ENCODE measurements at places on chromosomes 2 and 18.
A peak's percentile ranks its signal among the peaks of the same experiment; 100 is the strongest.

DNA sequence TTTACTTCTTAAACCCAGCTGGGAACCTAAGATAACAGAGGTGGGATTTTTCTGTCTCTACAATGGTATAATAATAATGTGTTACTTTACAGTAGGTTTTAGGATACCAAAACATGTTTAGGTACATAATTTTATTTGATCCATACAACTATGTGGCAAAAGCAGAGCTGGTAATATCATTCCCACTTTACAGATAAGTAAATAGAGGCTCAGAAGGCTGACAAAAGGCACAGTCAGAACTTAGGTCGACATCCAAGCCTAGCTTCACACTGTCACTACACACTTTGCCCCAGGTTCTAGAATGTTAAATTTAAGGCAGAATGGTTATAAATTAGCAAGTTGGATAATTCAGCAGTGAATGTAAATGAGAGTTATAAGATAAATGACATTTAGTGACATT is 189.6 kb upstream of the PARD3B start:
- no peak for DNase-seq

GRCh38 chr2:194087089-194087958 is 1569.7 kb upstream of the SLC39A10 start:
- no peak for DNase-seq

DNA sequence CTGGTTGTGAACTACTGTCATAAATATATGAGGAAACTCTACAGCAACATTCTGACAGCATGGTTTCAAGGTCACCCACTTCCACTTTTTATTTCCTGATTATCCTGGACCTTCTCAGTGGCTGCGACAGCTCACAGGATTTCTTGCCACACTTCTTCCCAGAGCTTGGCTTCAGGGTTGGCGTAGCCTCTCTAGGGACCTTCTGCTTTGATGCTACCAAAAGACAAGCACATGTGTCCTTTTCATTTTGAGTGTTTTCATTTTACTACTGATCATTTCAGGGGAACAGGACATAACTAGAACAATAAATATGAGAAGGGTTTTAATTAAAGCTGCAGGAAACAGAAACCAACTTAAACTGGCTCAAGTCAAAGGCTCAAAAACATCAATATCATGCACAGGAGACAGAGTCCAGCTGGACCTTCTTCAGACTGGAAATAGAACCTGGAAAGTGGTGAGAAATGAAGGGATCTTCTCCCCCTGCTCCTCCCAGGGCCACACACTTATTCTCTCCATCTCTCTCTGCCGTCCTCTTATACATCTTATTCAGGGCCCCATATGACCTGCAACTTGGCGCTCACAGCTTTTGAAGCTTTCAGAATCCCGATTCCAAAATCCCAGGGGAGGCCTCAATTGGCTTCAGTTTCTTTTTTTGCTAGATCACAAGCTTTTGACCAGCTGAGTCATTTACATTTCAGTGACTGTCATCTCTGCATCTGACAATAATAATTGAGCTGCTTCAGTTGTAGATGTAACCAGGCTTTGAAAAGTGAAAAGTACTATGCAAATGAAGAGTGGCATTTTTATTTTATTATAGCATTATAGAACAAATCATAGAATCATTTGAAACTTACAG is 9.7 kb downstream of the VIT start:
- peak; percentile 29 for DNase-seq

- DNase-seq: no peak
These were observed 59.7 kb upstream of the TMEFF2 start for GRCh38 chr2:192254444-192254843.

DNA sequence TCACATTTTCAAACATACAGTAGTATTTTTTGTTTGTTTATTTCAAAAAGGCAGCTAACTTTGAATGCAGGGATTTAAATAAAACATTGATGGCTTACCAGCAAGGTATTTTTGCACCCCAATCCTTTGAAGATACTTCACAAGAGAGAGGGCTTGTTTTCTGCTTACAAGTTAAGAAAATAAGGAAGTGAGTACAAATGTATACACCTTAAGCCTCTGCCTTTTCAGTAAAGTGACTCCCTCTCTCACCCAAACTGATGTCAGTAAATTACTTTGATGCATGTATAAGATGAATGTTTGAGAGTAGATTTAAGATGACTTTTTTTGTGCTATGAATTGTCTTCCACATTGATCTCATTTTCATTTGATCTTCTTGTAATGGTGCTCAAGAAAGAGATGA is 820.0 kb downstream of the CPS1 start:
- no peak for DNase-seq

- DNase-seq: no peak
These were observed 21.4 kb upstream of the MYO3B start for GRCh38 chr2:170156592-170156991.

GRCh38 chr2:127454595-127455565 is 36.7 kb downstream of the PROC start:
- no peak for DNase-seq

DNA sequence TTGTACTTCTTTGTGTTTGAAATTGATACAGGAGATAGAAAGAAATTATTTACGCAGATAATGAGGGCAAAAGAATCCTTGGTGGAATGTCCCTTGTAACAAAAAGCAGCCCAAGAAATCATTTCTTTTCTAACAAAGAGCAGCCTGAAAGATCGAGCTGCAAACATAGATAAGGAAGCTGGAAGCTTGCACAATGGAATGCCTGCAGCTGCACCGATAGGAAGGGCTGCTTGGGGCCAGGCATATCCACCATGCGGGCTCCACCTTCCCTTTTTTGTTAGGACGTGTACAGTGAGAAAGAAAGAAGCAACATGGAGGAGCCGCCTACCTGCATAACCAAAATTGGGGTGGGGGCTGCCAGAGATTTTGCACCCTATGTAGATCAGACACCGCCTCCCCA is 568.7 kb downstream of the METTL4 start:
- DNase-seq: peak; percentile 2

DNA sequence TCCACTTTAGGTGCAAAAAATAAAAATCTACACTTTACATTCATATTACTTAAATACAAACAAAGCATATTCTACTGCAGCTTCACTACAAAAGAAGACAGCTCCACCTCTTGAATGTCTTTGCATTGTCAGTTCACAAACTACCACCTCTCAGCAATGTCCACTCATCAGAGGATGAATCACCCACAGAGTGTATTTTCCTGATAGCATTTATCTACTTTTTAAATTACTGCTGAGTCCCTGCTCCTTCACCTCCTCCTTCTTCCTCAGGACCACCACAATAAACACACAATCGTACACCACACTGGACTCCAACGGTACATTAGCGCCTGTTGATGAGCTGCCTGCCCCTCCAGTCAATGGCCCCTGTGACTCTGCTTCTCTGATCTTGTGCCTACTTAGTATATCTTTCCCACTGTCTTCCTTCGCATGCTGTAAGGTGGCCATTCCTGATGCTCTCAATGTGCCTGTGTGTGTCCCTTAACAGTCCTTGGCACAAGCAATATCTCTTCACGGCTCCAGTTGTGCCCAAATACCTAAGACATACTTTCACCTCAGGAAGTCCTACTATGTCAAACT is 120.9 kb downstream of the DHRS9 start:
- no peak for DNase-seq

DNA sequence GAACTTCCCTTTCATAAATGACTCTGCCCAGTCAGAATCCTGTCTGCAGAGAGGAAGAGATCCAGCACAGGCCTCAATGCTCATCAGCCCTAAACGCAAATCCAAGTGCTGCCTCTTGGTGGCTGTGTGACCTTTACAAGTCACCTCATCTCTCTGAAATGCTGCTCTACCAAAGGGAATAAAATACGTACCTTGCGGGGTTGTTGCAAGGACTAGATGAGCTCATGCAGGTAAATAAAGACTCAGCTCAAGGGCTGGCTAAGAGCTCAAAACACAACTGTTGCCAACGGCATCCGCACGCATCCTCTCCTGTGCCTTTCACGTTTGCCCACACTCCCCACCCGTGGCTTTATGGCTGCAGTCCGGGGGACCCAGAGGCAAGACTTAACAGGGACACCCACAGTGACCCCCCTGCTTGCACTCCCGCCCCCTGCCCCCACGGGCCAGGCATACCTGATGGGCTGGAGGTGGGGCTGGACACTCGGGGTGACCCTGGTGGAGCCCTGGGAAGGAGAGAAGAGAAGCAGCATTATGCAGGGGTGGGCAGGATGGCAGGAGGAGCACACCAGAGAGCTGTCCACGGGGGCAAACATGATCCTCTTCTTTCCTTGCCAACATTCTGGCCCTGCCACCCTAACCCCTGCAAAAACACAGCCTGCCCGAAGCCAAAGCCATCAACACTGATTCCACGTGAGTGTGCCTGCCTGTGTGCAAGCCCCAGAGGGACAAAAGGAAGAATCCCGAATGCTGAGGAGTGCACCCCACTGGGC is 102.6 kb downstream of the TNS1 start:
- no peak for DNase-seq

GRCh38 chr2:39660612-39661236 is 5.0 kb upstream of the TMEM178A start:
- DNase-seq: no peak

DNA sequence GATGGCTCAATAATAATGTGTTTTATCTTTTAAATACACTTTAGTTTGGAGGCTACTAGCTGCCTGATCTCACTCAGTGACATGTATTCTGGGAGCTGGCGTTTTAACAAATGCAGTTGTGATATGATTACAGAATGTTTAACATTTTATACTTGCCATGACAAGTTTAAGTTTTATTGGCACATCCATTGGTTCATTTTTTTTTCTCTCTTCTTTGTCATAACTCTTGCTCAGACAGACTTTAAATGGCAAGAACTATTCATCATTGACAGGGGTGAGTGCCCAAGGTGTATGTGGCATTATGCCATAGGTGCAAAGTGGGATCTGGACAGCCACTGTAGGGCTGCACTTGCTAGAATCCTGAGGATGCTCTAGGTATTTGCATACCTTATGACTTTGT is 72.1 kb upstream of the MYL1 start:
- DNase-seq: no peak

- no peak for DNase-seq
These were observed 114.9 kb downstream of the HDAC4 start for GRCh38 chr2:239285932-239286230.

DNA sequence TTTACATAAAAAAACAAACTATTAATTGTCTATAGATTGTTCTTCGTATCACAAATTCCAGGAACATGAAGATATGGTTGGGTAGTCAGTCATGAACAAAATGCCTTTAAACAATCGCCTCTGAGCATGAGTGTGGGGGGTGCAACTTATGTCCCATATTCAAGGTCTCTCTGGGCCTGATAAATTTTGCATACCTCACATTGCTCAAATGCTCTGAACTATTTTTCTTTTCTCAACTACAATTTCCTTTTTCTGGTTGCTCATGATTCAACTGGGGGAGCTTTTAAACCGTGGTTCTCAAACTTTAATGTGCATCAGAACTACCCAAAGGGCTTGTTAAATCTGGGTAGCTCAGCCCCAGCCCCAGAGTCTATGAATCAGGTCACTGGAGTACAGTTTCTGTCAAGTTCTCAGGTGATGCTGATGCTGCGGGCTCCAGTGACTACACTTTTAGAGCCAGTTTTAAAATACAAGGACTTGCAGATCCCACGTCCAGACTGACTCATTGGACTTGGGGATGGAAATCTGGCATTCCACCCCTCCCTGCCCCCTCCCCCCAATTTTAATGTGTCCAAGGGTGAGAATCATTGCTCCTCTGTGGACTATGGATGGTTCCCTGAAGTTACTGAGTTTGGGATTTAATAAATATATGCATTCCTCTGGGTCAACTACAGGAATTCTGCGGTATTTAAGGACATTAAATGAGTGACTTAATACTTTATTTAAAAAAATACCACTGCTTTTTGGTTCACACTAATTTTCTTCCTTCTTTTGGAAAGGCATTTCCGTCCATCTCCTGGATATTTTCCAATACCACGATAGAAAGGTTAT is 1.5 kb upstream of the GPD2 start:
- no peak for DNase-seq

- no peak for DNase-seq
These were observed 258.3 kb upstream of the POU3F3 start for GRCh38 chr2:104595576-104595975.

GRCh38 chr2:7119132-7119835 is 202.1 kb downstream of the RNF144A start:
- DNase-seq: peak; percentile 14

DNA sequence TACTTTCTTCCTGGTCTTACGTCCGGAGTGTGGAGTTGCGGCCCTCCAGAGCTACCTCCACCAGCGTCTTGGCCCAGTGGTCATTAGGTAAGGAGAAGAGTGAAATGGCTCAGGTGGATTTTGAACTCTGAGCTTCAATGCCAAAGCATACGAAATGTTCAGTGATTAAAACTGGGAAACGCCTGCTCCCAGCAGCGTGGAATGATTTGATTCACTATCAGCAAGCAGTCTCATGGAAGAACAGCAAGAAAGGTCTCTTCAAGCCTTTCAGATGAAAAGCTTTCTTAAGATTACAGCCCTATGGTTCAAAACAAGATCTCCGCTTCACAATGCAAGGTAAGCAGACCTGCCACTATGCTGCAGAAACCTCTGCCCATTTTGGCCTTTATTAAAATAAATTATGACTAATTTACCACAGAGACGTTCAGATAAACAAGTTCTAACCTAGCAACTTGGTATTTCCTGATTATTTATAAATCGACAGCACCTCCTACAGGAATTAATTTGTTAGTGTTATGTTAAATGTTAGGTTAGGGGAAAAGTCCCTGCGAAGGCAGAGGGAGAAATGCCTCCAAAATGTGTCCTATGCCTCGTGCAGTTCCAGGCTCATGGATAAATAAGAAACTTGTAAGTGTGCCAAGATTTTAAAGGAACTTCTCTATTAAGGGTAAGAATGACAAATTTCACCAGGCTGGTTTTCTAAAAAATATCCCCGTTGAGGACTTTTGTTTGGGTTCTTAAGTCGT is 10.1 kb downstream of the SP9 start:
- peak; percentile 58 for DNase-seq

DNA sequence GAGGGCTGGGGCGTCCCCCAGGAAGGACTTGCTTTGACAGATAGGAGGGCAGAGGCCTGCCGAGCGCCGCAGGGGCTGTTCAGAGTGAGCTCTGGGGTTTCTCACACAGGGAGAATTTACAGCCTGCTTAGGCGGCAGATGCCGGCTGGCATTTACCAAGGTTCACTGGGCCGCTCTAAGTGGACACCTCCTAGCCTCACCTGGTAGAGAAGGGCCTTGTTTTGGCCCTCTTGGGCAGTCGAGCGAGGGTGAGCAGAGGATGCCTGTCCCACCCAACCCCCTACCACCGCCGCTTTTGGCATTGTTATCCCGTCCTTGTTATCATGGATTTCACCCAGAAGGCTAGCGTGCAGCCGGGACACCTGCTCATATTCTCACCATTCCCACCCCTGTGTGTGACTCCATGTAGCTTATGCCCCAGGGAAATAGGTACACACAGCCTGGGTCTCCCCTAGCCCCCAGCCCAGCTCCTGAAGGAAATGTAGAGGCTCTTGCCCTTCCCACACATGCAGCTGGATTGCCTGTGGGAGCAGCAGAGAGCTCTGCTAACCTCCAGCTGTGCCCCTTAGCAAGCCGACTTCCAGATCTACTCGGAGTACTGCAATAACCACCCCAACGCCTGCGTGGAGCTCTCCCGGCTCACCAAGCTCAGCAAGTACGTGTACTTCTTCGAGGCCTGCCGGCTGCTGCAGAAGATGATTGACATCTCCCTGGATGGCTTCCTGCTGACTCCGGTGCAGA is 52.4 kb downstream of the FAM168B start:
- no peak for DNase-seq

Measured in AML-193 (cell line).